ENCODE measurements at places on chromosomes 6 and 20.

- DNase-seq, result no peak
Measured at GRCh38 chr6:110357664-110358552, at the start of gene METTL24. Gene METTL24 (minus strand): TSS chr6:110358349. CDS start chr6:110358272, 77 bp downstream.

- no peak for DNase-seq
Measured at GRCh38 chr6:97198046-97198565, 84.9 kb downstream of the MMS22L start.

- DNase-seq, result peak; percentile 48
Measured at GRCh38 chr6:34237316-34237721, 646 bp downstream of the HMGA1 start.

- DNase-seq, result no peak
Measured at GRCh38 chr20:4603724-4604123, 118.0 kb upstream of the PRND start.

DNA sequence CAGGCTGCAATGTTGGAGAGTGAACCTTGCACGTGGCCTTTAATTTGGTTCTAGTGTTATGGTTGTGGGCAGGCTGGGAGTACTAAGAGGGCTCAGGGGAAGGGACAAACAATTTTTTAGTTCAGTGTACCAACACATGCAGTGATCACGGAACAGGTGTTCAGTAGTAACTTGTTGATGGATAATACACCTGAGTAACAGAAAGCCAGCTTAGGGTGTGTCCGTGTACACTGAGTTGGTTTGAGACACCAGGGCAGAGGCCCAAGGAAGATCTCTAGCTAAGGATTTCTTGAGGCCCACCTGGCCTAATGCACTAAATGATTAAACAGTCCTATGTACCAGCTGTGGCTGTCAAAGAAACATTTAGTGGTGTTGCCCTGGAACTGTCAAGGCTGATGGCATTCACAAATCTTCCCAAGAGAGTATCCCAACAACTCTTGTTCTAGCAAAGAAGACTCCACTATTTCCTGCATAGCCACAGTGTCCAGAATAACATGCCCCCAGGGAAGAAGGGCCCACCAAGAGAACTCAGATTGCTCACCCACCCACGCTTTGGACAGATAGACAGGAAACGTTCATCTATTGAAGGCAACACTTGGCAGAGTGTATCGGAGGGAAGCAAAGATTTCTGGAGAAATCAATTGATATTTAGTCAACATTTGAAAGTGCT is 60.0 kb downstream of the CD83 start:
- no peak for DNase-seq

DNA sequence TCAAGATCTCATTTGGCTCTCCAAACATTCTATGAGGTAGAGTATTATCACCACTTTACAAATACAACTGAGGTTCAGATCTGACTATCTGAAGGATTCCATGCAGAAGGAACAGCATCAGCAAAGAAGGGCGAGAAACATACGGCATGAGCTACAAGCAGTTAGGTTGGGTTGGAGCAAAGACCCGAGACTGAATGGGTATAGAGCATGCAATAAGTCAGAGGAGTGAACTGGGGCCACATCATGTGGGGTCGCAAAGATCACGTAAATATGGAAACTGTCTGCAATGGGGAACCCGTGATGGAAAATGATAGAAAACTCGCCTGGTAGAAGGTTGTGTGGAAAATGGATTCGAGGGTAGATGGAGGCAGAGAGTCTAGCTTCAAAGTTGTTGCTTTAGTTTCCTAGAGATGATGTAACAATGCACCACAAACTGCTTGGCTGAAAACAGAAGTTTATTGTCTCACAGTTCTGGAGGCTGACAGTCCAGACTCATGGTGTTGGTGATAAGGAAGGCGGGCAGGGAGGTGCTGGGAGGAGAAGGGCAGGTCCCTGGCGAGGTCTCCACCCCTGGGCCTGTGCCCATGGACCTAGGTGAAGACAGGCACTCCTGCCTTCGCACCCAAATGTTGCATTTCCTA is 44.3 kb upstream of the BCLAF1 start:
- no peak for DNase-seq

DNA sequence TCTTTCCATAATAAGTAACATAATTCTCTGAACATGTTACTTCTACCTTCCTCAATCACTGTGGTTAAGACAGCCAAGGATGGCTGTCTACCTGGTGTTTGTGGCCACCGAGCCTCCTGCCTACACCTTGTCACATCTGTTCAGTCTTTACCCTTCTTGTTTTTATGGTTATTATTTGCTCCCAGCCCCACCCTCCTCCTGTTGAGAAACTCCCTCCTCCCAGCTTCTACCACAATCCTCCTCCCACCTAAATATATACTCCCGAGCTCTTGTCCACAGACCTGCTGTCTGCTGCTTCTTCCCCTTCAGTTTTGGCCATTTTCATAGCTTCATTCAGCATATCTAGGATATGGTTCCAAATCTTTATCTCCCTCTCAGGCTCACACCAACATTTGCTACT is 35.7 kb upstream of the GABRR1 start:
- DNase-seq, result no peak

DNA sequence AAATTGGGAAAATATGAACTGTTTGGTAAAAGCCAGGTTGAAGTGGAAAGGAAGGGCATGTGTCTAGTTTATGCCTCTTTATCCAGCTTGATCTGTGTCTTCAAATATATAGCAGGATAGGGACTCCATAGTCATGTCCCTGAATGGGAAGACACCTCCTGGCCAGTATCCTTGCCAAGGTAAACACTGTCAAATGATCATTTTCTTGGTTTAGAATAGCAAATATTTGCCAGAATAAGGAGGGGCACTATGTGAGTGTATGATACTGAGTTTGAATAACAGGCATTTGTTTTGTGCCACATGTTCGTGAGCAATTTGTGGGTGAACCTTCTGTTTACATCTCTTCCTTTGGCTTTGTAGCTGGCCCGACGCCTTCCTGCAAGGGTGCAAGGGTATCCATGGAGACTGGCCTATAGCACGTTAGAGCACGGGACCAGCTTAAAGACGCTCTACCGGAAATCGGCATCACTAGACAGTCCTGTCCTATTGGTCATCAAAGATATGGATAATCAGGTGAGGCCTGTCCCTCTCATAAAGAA is 34.2 kb upstream of the HINT3 start:
- DNase-seq, result no peak

DNA sequence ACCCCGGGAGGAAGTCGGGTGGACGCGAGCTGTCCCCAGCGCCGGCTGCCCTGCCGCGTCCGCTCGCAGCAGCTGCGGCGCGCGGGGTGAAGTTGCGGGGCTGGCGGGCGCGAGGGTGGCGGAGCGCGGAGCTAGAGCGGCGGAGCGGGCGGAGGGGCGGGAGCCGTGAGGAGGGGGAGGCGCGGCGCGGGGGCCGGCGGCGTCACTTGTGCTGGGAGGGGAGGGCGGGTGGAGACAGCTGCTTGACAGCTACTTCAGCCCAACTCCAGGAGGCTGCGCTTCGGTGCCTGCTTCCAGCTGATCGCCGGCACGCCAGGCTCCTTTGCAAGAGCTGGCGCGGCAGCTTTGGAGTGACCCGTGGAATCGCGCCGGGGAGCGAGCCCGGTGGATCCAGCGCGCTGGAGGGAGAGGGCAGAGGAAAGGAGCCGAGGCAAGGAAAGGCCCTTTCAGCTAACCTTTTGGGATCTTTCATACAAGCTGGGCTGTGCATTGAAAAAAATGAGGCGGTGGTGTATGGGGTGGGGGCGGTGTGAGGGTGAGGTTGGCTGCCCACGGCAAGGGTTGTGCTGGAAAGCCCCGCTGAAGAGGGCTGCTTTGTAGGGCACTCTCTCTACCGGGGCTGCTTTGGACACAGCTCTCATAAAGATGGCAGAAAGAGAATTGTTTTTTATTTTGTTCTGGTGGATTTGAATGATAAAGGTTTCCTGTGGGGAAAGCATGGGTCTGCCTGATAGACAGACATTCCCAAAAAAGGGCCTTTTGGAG is 24.6 kb downstream of the RIPOR2 start:
- peak; percentile 70 for DNase-seq

- DNase-seq, result no peak
Measured at GRCh38 chr20:44832724-44833123, 22.4 kb upstream of the RIMS4 start.

GRCh38 chr6:89375427-89376267 is 23.1 kb upstream of the UBE2J1 start:
- peak; percentile 79 for DNase-seq

GRCh38 chr6:46789434-46790354 is 3.5 kb upstream of the MEP1A start:
- DNase-seq, result no peak

- DNase-seq, result no peak
Measured at GRCh38 chr20:47412083-47412482, 55.6 kb upstream of the ZMYND8 start.

- no peak for DNase-seq
Measured at GRCh38 chr6:161068321-161068741, 76.8 kb downstream of the MAP3K4 start.

- no peak for DNase-seq
Measured at GRCh38 chr20:48190757-48191156, 405.5 kb upstream of the SULF2 start.

DNA sequence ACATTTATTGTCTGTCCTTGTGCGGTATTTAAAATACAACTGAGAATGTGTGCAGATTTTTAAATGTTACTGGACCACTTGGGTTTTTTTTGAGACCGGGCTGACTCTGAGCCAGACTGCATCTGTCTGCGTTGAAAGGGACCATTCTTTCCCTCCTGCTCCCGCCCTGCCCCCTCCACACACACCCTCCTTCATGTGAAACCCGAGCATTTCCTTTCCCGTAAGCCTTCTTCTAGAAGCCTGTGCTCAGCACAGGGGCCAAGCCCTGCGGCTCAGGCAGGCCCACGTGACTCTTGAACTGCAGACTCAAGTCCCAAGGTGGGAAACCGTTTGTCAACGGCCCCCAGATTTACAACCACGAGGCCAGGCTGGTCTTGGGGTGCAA is 82.7 kb upstream of the FOXC1 start:
- peak; percentile 67 for DNase-seq

Data from activated CD4-positive, alpha-beta memory T cell treated with anti-CD3 and anti-CD28 coated beads for 36 hours (primary cell).